Activated CD8-positive, alpha-beta memory T cell treated with anti-CD3 and anti-CD28 coated beads for 1 hour (primary cell): ENCODE measurements at places on chromosomes 12 and 14.

DNA sequence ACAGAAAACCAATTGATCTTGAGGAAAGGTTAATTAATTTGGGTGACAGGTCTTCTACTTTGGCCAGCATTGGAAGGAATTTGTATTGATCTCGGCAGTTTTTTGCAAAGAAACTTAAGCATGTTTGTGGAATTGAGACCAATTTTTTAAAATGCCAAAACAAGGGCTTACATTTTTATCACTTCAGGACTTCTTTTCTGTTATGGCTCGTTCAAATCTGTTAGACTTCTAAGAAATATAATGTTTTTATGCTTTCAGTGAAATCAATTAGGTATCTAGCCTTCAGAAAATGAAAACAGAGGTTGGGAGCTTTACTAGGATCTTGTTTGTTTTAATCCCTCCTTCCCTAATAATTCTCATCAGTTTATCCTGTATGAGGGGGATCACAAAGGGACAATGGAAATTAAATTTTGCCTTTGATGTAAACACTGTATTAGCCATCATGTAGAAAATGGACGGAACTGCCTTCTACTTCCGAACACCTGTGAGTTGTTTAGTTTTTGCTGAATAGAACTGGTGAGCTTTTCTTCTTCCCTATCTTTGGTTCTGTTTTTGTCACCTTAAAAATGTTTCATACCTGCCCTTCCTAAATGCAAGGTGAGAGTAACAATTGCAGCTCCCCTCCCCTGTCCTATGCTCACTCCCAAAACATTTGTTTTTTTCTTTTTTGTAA is 7.8 kb downstream of the FOXA1 start:
- DNase-seq = no peak

DNA sequence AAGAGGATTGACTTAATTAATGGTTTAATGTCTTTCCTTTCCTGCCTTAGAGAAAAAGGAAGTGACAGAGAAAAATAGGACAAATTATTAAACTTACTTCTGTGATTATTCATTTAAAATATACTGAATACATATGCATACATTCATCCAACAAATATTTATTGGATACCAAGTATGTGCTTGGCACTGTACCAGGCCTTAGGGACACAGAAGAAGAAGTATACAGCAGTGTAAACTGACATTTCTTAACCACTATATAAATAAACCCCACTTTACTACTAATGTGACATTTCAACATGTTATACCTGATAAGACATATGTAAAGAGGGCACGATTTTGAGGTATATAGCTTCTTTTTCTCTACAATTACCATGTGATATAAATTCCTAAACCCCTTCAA is 53.6 kb downstream of the ERO1A start:
- DNase-seq = no peak

DNA sequence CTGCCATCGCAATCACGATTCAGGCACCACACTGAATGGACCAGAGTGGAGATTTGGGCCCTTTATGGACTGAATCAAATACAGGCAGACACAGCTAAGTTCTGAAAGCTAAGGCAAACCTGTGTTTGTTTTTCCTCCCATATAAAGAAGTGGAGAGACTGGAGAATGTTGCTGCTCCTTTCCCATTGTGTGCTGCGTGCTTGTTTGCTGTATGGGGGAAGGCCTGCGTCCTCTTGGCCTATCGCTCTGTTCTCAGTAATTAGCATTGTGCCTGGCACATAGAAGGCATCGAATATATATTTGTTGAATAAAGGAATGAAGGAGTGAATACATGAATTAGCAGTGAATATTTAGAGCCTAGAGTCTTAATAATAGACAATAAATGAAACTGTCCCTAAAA is 12.4 kb downstream of the ST8SIA1 start:
- DNase-seq = no peak

DNA sequence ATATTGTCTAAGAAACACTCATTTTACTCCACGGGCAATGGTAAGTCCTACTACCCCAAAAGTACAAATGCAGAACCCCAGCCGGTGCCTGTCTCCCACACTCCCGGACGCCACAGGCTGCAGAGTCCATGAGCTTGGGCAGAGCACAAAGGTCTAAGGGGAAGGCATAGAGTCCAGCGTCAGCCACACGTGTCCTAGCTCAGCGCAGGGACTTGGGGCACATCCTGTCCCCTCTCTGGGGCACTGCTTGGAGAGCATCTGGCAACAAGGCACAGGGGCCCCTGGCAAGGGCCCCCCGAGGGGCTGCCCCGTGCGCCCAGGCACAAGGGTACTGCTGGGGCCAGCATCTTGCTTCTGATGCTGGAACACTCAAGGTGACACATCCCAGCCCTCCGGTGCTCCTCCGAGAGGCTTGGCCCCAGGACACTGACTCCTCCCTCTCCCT is 58.4 kb downstream of the BCL11B start:
- no peak for DNase-seq

DNA sequence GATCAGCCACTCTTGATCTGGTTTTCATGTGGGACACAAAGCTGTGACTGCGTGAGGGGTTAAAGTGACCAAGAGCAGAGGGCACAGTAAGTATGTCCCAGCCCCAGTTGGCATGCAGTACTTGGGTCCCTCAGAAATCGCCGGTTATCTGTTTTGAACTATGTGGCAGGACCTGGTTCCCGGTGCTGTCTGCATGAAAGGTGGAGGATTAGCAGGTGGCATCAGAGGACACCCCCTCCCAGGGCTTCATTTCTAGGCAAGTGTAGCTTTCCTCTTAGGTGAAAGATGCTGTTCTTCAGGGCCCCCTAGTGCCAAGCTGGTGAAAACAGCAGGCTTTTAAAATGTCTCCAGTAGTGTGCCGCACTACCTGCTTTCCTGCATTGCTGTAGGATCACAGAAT is 57.1 kb downstream of the ATG14 start:
- DNase-seq = no peak

DNA sequence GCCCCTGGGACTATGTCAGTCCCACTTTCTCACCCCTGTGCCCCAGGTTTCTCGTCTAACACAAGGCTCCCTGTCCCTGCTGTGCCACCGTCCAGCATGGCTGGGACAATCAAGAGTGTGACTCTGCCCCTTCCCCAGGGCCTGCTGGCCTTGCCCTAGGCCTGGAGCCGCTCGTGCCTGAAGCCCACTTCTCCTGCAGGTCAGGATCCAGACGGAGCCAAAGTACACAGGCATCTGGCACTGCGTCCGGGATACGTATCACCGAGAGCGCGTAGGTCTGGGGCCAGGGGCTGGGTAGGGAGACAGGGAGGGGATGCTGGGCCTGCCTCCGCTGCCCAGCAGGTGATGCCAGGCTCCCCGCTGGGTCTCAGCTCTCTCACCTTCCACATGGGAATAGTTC is 2.8 kb downstream of the SLC25A47 start:
- DNase-seq = no peak

DNA sequence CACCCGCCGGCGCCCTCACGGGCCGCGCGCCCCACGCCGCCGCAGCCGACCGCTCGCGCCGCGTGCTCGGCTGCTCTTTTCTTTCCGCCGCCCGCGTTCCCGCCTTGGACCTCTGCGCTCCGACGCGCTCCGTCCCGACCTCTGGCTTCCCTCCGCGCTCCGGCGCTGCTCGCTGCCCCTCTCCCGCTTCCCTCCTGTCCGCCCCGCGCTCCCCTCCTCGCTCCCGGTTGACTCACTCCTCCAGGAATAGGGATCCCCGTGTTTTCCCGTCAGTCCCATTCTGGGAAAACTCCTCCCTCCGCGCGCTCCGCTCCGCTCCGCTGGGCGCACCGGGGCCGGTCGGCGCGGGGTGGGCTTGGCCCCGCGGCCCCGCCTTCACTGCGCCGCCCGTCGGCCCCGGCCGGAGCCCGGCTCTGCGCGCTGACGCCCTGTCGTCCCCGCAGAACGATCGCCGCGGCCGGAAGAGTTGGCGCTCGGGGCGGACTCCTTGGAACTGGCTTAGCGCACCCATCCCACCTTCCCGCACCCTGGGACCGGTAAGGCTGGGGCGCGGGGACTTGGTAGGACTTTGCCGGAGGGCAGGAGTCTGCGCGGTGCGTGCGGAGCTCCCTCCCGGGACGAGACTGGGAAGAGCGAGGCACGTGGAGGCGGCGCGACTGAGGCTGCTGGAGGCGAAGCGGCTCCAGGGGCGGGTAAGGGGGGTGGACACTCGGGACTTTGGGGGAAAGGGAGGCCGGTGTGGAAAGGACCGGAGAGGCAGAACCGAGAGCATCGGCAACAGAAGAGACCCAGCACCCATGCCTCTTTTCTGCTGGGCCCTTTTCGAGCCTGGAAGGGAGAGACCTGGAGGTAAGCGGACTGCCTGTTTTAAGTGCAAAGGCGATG is 550 bp downstream of the TEAD4 start:
- no peak for DNase-seq

DNA sequence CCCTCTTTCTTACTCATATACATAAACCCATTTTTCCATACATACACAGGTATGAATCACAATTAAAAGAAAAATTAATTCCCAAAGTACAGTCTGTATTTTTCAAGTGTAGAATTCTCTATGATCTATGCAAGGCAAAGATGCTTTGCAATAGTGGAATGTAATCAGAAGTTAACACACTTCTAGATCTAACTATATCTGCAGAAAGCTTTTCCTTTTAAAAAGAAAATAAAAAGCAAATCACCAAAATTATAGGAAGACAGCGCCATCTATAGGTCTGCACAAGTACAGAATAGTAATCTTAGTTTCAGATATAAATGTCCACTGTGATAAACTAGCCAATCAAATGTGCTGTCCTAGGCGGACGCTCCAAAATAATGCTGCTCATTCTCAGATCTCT is 22.0 kb downstream of the SLC25A21 start:
- no peak for DNase-seq

DNA sequence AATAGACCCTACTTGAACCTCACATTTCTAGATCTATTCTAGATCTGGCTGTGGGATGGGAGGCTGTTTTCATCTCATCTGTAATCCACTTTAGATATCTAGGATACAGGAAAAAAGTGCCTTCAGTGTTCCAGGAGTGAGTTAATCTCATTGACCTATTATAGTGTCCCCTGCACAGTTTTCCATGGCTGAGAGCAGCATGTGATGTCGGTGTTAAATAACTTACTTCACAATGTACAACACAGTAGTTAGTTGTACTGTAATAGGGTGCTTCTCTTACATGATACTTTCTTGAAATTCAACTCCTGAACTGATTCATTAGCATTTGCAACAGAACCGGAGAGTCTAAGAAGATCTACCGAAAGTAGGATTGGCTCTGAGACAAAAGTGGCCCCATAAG is 62.6 kb downstream of the TMEM117 start:
- no peak for DNase-seq

- DNase-seq = no peak
These were observed 170.9 kb upstream of the RTL1 start for GRCh38 chr14:101074196-101075024.

DNA sequence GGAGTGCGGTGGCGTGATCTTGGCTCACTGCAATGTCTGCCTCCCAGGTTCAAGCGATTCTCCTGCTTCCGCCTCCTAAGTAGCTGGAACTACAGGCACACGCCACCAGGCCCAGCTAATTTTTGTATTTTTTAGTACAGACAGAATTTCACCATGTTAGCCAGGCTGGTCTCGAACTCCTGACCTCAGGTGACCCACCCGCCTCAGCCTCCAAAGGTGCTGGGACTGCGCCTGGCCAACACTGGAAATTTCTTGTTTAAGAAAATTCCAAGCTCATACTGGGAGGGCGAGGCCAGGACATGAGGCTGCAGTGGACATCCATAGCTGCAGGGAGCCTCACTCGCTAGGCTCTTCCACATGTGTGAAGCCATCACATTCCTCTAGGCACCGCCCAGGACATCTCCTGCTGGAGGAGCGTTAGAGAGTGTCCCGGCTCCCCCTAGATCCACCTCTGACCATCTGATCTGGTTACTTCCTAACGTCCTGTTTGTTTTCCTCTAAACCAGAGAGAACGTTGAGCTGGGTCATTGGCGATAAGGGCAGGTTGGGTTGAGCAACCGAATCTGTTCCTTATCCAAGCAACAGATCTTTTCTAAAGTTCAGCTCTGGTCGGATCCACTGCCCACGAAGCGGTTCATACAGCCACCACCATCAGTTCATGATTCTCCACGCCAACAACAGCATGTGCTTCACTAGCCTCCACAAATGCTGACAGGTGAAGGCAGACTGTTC is 108.2 kb upstream of the MED13L start:
- no peak for DNase-seq

GRCh38 chr14:102200690-102201352 is 61.1 kb downstream of the WDR20 start:
- DNase-seq = no peak

GRCh38 chr14:29898470-29898869 is 29.2 kb downstream of the PRKD1 start:
- DNase-seq = no peak

- DNase-seq = no peak
These were observed 101.3 kb downstream of the TMEM121 start for GRCh38 chr14:105627701-105628100.

- DNase-seq = no peak
These were observed 20.4 kb upstream of the AMN start for GRCh38 chr14:102902086-102902485.

- no peak for DNase-seq
These were observed 80.4 kb downstream of the VWF start for GRCh38 chr12:6044082-6044481.

- DNase-seq = no peak
These were observed 73.8 kb downstream of the DRAM1 start for GRCh38 chr12:101951002-101951670.

- no peak for DNase-seq
These were observed 79.5 kb downstream of the RPS29 start for GRCh38 chr14:49506650-49507049.

DNA sequence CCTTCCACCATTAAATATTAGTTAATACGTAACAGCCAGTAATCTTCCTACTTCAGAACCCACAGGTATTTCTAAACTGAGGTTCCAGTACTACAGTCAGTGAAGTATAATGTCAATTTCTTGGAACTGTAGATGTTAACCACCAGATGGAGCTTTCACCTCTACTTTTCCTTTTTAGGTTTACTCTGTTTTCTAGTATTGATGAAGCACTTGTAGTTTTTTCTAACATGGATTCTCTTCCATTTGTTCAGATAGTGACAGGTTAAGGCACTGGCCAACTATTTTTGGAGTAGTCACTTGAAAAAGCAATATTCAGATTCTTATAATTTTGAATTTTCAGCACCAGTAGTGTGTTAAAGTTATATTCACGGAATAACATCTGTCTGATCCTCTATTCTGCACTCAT is 4.6 kb upstream of the SEC23A start:
- no peak for DNase-seq

DNA sequence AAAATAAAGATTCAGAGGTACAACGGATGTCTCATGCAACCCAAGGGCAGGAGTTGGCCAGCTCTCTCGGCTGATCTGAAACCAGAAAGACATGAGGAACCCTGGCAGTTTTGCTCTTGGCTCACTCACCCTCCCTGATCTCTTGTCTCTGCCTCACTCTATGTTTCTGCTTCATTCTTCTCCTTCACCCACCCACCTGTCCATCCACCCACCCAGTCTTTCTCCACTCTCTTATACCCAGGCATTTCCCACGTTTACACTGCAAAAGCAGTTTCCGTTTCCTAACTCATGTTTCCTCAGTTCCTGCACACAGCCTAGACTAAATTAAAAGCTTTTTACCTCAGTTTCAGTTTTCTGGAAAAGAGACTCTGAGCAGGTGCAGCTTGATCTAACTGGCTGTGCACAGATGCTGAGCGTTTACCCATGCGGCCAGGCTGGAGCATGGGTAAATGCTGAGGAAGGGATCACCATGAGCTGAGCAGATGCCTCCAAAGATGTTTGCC is 157.6 kb downstream of the PRKCH start:
- DNase-seq = no peak
